MM.1S (cell line): ENCODE measurements at places on chromosomes 6 and 20.
A peak's percentile ranks its signal among the peaks of the same experiment; 100 is the strongest.

GRCh38 chr6:125262016-125263013 lies 39.5 kb downstream of the HDDC2 start:
- DNase-seq = no peak

- no peak for DNase-seq
These were observed 41.7 kb upstream of the NAA20 start for GRCh38 chr20:19975436-19975799.

DNA sequence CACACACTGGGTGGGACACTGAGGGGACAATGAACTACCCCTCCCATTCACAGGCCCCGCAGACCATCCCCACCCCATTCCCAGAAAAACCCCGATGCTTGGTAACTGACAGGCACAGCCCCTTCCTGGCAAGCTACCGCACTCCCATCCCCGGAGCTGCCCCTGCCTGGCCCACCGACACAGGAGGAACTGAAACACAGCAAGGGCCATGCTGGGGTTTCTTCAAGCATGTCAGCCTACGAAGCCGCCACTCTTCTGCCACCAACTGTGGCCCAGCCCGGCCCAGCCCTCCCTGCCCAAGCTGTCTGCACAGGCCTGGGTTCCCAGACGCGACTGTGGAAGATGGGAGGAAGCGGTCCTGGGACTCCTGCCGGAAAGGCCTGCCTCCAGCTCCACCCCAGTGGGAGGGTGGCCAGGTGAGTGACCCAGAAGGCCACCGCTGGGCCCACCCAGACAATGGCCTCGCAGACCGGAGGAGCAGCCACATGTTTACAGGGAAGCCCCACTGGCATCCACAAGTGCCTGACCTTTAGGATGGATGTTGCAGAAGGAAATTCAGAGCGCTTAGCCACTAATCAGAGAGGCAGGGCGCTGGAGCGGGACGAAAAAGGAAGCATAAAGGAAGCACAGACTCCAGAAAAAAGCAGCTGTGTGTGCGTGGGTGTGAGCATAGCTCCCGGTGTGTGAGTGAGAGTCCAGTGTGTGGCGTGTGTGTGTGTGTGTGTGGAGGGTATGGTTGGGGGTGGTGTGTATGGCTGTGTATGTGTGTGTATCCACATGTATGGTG lies 91.6 kb downstream of the PRND start:
- no peak for DNase-seq

GRCh38 chr6:57021086-57021720 lies 25.3 kb upstream of the KIAA1586 start:
- DNase-seq = peak; percentile 70

- no peak for DNase-seq
These were observed 12.1 kb upstream of the C20orf203 start for GRCh38 chr20:32685541-32686529.

GRCh38 chr20:44008806-44009678 lies 94.4 kb downstream of the TOX2 start:
- DNase-seq = no peak

- DNase-seq = no peak
These were observed at the start of gene PNLDC1 for GRCh38 chr6:159800141-159800865. Gene PNLDC1 (plus strand): TSS chr6:159800276. CDS start chr6:159800308, 32 bp downstream.

GRCh38 chr20:53098621-53099020 lies 126.5 kb downstream of the TSHZ2 start:
- DNase-seq = no peak

- peak; percentile 84 for DNase-seq
These were observed 26.4 kb downstream of the ARMC2 start for GRCh38 chr6:108874470-108875160.

GRCh38 chr6:2412731-2413130 lies 167.3 kb upstream of the GMDS start:
- DNase-seq = no peak

DNA sequence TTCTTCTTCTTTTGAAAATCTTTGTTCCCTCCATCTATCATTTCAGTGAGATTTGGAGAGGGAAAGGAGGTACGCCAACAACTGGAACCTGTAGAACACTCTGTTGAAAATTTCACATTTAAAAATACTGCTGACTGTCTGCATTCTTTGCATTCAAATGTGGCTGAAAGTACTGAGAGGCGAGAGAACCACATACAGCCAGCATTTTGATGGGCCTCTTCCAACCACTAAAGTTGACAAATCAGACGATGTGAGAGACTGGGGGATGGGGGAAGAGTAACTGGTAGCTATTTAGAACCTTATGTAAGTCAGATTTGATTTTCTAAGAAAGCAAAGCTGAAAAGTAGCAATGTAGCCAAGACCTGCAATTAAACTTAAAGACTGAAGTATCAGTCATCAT lies 77.5 kb downstream of the FKBP5 start:
- DNase-seq = peak; percentile 90

- DNase-seq = no peak
These were observed 124.8 kb downstream of the MAP3K7 start for GRCh38 chr6:90462102-90462501.

- no peak for DNase-seq
These were observed 166.0 kb upstream of the FAM83B start for GRCh38 chr6:54680531-54680930.

DNA sequence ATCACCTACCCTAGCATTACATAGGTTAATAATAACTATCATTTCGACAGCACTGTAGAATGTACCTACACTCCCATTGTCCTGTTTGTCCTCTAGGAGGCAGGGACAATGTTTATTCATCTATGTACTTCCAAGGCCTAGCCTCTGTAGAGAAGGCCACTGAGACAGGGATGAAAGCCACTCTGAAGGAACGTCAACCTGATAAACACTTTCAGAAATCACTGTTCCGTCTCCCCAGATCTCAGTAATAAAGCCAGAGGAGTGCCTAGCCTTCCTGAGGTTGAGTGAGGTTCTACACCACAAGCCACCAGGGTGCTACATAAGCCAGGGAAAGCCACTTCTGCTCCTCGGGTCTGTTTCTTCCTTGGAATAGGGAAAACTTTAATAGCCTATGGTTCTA lies 44.8 kb downstream of the POPDC3 start:
- DNase-seq = no peak

DNA sequence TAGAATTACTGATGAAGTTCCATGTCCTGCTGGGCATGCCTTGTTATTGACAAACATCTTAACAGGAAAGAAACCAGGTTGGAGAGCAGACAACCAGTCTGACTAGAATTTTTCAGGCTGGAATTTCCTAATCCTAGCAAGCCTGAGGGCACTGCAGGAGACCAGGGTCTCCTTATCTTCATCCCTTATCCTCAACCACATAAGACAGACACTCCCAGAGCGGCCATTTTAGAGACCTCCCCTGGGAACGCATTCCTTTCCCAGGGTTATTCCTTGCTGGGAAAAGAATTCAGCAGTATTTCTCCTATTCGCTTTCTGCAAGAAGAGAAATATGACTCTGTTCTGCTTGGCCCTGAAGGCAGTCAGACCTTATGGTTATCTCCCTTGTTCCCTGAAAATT lies 803.7 kb downstream of the GRIK2 start:
- DNase-seq = no peak

GRCh38 chr6:33949877-33950435 lies 146.2 kb upstream of the MLN start:
- no peak for DNase-seq

DNA sequence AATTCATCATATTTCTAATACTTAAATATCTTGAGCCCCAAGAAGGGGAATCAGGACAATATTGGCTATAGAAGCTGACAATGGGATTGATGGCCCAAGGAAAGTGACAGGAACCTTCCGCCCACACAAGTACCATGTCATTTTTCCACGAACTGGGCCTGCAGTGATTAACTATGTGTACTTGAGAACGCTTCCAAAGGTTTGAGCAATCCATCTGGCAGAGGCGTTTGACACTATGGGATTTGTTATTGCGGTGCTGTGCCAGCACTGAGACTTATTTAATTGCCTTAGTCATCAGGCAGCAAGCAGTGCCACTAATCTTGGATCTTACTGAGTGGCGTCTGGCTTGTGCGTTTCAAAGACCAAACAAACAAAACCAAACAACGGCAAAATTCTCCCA lies 135.6 kb upstream of the UST start:
- no peak for DNase-seq

- no peak for DNase-seq
These were observed 6.2 kb downstream of the RWDD2A start for GRCh38 chr6:83199173-83199862.

GRCh38 chr6:149395185-149395584 lies 4.9 kb upstream of the SUMO4 start:
- no peak for DNase-seq

DNA sequence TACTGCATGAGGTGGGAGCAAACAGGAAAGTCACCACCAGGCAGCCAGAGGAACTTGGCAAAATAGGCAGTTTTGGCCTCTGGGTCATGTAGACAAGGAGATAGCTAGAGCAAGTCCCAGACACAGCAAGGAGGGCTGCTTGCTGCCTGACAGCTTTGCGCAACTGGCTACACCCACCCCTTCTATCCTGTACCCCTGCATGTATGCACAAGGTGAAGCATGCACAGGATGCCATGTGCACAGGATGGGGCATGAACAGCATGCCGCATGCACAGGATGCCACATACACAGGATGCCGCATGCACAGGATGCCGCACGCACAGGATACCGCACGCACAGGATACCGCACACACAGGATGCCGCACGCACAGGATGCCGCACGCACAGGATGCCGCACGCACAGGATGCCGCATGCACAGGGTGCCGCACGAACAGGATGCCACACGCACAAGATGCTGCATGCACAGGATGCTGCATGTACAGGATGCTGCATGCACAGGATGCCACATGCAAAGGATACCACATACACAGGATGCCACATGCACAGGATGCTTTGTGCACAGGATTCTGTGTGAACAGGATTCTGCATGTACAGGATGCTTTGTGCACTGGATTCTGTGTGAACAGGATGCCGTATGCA lies 104.9 kb upstream of the IYD start:
- DNase-seq = no peak

- DNase-seq = peak; percentile 42
These were observed 150.3 kb downstream of the MBOAT1 start for GRCh38 chr6:20061952-20062351.

DNA sequence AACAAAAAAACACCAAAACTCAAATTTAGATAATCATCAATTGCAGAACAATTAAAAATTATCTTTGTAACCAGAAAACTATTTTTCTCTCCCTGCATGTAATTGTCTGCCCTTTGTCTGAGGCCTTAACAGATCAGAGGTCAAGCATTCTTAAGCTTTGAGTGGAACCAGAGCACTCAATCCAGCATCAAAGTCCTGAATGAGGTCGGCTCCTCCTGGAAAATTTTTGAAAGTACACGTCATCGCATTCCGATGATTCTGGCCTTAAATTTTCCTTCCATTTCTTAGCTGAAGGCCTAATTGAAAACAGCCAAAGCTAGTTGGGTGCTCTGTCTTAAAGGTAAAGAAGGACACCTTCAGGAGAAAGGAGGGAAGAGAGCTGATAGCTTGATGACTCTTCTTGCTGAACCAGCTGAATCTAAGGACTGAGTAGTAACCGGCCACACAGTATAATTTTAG lies 510.2 kb upstream of the SULF2 start:
- DNase-seq = no peak

GRCh38 chr6:150458579-150458978 lies 89.8 kb downstream of the IYD start:
- no peak for DNase-seq

- no peak for DNase-seq
These were observed 106.1 kb upstream of the ASF1A start for GRCh38 chr6:118787724-118788423.

GRCh38 chr20:6012179-6012578 lies 41.7 kb downstream of the LRRN4 start:
- DNase-seq = no peak

DNA sequence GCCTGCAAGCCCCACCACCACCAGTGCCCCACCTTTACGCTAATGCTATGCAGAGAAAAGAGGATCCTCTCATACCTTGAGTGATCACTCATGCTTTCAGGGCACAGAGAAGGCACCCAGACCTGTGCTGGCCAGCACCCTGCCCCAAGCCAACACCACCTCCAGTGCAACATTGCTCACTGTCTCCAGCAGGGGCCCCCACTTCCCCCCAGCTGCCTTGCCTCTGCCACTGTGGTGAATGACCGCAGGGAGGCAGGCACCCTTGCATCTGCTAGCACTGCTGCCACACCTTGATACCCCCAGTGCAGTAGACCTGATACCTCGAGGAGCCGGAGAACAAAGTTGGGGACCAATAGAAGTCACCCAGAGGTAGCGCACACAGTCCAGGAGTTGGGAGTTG lies 139.2 kb upstream of the PLN start:
- no peak for DNase-seq
